ENCODE measurements at places on chromosomes 3 and 15.
A peak's percentile ranks its signal among the peaks of the same experiment; 100 is the strongest.

GRCh38 chr3:10240799-10241198, 7.5 kb upstream of the TATDN2 start:
- DNase-seq = no peak

- no peak for DNase-seq
These were observed 45.9 kb upstream of the RASA2 start for GRCh38 chr3:141440942-141441341.

DNA sequence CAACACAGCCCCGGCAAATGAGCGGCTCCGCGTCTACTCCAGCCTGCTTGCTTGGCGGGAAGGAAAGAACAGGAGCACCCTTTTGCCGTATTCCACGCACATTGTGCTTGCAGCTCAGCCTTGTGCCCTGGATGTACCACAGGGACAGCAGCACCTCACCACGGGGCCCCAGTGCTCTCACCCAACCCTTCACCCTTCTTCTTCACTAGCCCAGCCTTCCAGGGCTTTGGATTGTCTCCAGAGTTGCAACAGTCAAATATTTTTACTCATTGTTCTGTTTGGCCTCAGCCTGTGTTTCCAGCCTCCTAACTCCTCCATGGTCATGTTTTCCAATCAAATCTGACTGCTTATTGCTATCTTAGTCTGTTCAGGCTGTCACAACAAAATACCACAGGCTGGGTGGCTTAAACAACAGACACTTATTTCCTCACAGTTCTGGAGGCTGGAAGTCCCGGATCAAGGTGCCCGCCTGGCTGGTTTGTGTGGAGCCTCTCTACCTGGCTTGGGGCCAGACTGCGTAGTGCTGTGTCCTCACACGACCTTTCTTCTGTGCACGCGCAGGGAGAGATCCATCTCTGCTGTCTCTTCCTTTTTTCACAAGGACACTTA, 79.2 kb upstream of the ABHD17C start:
- DNase-seq = peak; percentile 62

GRCh38 chr3:81249540-81250029, 511.9 kb downstream of the GBE1 start:
- DNase-seq = peak; percentile 37

- DNase-seq = no peak
These were observed 27.4 kb downstream of the GORASP1 start for GRCh38 chr3:39080026-39080425.

- DNase-seq = no peak
These were observed 23.5 kb downstream of the FHIT start for GRCh38 chr3:61227799-61228198.

DNA sequence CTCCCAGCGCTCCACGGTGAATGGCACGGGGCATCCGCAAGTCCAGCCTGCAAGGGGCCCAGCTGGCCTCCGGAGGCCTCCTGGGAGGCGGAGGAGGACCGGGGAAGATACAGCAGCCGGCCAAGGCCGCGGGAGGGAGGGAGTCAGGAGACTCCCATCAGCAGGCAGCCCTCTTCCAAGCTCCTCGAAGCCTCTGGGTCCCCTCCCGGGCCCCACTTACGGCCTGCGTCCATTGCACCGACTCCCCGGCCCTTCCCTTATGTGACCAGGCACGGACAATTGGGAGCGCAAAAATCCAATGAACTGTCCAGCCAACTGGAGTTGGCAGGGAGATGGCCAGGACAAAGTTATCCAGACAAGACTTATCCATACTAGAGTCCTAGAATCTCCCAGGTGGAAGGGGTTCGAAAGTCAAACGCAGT, 668 bp downstream of the MFGE8 start:
- peak; percentile 65 for DNase-seq

DNA sequence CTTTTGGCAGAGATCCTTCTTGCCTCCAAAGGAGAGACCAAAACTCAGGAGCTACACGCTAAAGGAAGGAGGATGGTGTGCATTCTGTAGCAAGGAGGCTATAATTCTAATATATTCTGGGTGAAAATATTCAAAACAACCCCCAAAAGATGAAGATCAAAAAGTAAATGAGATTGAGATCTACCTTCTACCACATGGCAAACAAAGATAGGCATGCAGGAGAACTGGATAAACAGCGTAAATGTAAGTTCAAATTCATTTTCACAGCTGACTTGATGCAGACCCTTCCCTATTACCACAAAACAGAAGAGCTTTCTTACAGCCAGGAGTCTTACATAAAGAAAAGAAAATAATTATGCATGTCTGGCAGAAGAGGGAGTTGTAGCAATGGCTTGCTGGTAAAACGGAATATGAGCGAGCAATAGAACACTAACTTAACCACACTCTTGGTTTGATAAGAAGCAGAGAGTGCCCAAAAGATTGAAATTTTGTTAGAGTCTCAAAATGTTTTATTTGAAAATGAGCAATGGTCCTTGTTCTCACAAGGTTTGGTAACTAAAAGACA, 272.7 kb downstream of the MECOM start:
- DNase-seq = peak; percentile 11

GRCh38 chr15:60222404-60222803, 175.4 kb downstream of the ANXA2 start:
- DNase-seq = no peak

DNA sequence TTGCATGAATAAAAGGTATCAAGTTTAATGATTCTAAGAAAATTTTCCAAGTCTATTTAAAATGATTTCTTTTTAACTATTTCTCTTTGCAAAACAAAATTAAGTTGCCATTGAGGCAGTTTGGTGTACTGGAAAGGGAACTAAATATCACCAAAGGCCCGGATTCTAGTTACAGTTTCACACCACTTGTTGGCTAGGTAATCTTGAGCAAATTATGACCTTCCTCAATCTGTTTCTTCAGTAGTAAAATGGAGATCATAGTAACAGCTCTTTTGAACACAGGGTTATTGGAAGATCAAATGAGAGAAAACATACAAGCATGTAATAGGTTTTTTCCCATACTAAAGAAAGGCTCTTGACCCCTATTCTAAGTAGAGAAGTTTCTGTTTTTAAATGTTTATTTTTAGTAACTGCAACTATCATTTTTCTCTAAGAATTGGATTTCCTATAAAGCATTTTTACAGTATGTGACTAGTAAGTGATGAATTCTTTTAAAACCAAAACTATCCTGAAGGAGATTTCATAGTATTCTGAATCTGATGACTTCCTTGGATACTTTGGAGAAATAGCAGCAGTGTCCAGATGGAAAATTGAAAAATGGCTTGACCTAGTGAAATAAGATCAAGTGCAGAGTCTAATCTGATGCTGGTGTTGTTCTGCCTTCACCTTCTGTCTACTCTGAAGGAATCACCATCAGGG, 15.7 kb downstream of the SCAANT1 start:
- DNase-seq = no peak

- DNase-seq = no peak
These were observed 42.9 kb upstream of the PGPEP1L start for GRCh38 chr15:99050328-99050980.

- DNase-seq = no peak
These were observed 7.4 kb downstream of the A4GNT start for GRCh38 chr3:138124706-138125355.

- no peak for DNase-seq
These were observed 30.6 kb downstream of the POLG start for GRCh38 chr15:89303986-89304385.

GRCh38 chr3:192207239-192207638, 520.1 kb downstream of the FGF12 start:
- peak; percentile 29 for DNase-seq

DNA sequence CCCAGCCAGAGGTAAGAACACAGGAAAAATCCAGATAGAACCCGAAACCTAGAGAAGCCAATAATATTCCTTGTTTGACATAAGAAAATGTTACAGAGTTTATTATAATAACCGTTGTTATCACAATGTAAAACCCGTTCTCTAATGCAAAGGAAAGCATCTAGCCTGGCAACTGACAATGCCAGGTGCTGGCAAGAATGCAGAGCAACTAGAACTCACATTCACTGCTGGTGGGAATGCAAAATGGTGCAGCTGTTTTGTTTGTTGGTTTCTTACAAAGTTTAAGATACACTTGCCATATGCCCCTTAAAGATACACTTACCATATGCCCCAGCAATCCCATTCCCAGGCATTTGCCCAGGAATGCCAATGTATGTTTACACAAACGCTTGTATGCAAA, 23.4 kb downstream of the VPS39 start:
- no peak for DNase-seq
